Smooth muscle cell of bladder (primary cell): ENCODE measurements at places on chromosomes 12 and 14. TPM values are rescaled to one million over a fixed set of nuclear protein-coding genes. Genes with fewer than 3 reads are reported as not detected.

TXNRD1 gene
- total RNA-seq: 703 and 1,091 TPM in 2 replicates

SLC35F4 gene
- 0.28 TPM in 1 of 2 replicates, not detected in the other for total RNA-seq

CARMIL3 gene
- total RNA-seq: under 0.01 TPM in 2 replicates

PLBD1 gene
- total RNA-seq: 1.1 and 3.2 TPM in 2 replicates
